Stimulated activated CD8-positive, alpha-beta memory T cell treated with anti-CD3 and anti-CD28 coated beads, Interleukin-4, amount 100 ng/mL, for 1 hour (primary cell): ENCODE measurements at places on chromosomes 12 and 14.

- DNase-seq = no peak
Measured at GRCh38 chr12:62692884-62693283, 226.3 kb downstream of the MON2 start.

GRCh38 chr12:82461836-82462235 lies 103.5 kb downstream of the METTL25 start:
- DNase-seq = no peak

DNA sequence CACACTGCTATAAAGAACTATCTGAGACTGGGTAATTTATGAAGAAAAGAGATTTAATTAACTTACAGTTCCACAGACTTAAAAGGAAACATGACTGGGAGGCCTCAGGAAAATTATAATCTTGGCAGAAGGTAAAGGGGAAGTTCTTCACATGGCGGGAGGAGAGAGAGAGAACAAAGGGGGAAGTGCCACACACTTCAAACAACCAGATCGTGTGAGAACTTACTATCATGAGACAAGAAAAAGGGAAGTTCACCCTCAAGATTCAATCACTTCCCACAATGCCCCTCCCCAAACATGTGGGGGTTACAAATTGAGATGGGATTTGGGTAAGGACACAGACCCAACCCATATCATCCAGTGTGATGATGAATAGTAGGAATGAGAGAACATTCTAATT lies 366.5 kb downstream of the LRFN5 start:
- no peak for DNase-seq

- peak; percentile 60 for DNase-seq
Measured at GRCh38 chr14:61456720-61457119, 135.3 kb downstream of the PRKCH start.

- no peak for DNase-seq
Measured at GRCh38 chr12:16165506-16165905, 112.0 kb downstream of the SLC15A5 start.

DNA sequence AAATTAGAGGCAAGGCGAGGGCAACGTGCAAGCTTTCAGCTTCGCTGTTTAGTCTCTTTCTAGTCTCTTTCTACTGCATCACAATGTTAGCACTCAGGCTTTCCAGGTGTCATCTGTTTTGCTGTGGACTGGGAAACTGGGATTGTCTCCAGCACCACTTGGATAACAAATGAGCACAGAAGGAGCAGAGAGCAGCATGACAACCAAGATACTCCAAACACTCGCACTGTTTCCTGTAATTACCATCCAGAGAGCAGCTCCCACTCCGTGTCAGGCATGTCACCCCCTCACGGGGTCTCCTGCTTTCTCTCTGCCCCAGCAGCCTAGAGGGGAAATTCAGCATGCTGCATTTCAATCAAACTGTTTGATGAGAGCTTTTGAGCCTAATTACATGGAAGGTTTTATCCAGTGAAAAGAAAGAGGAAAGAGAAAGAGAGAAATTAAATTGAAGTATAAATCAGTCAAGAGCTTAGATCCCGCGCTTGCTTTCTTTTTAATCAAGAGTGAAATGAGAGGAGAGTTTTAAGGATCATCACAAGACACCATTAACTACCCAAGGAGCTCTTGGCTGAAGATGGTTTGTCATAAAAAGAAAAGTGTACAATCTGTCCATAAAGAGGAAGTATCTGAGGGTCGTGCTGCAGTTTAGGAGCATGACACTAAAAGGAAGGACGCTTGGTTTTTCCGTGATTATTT lies 917.7 kb downstream of the DIO2 start:
- no peak for DNase-seq

- DNase-seq = no peak
Measured at GRCh38 chr12:130920119-130920703, 33.5 kb upstream of the ADGRD1 start.

GRCh38 chr14:76491172-76491930 lies 115.4 kb downstream of the ESRRB start:
- no peak for DNase-seq

- DNase-seq = no peak
Measured at GRCh38 chr14:26394150-26394810, 203.6 kb downstream of the NOVA1 start.

- no peak for DNase-seq
Measured at GRCh38 chr14:53356361-53357150, 203.4 kb upstream of the DDHD1 start.
